Tibial nerve (tissue), 4 donors: ENCODE measurements at places on chromosomes 6 and 20. TPM values are rescaled to one million over a fixed set of nuclear protein-coding genes. Genes with fewer than 3 reads are reported as not detected.

The GGTLC1 gene
- not detected for total RNA-seq

The TRDN gene
- 0.30 TPM for total RNA-seq

The ECI2 gene
- total RNA-seq = 47.7 TPM

The WFDC12 gene
- not detected for total RNA-seq

The OR2H2 gene
- not detected for total RNA-seq

The DNAH8 gene
- total RNA-seq = not detected

The BNIP5 gene
- total RNA-seq = not detected

The ZNF451 gene
- total RNA-seq = 51.1 TPM

The NRN1 gene
- 66.5 TPM for total RNA-seq

The MEI4 gene
- under 0.01 TPM for total RNA-seq

The MAFB gene
- 58.3 TPM for total RNA-seq

The LPA gene
- total RNA-seq = not detected

The RHAG gene
- total RNA-seq = 2.6 TPM

The ZNF165 gene
- total RNA-seq = 2.2 TPM

The CST5 gene
- not detected for total RNA-seq
